Brain pericyte (primary cell): ENCODE measurements at places on chromosomes 7 and 10.

DNA sequence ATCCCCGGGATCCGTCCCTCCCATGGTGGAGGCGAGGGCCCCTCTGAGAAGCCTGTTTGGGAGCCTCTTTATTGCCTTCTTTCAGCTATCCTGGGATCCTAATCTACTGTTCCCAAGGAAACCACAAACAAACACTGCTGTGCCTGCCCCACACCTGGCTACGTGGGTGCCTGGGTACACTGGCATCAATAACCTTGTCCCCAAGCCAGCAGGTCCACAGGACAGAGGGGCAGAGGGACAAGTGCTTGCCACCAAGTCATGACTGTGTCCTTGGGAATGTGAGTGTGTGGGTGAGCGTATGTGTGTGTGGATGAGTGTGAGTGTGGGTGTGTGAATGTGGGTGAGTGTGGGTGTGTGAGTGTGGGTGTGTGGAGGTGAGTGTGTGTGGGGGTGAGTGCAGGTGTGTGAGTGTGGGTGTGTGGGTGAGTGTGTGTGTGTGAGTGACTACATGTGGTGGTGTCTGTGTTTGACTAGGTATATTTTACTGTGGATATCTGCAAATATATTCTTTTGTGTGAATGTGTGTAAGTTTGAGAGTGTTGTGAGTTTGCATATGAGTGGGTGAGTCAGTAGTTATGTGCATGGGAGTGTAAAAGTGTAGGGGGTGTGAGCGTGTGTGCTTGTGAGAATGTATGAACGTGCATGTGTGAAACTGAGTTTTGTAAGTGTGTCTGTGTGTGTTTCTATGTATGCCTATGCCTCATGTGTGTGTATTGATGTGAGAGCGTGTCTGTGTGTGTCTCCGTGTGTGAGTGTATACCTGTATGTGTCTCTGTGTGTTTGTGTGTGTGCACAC is 96.1 kb downstream of the TNS3 start:
- no peak for DNase-seq

DNA sequence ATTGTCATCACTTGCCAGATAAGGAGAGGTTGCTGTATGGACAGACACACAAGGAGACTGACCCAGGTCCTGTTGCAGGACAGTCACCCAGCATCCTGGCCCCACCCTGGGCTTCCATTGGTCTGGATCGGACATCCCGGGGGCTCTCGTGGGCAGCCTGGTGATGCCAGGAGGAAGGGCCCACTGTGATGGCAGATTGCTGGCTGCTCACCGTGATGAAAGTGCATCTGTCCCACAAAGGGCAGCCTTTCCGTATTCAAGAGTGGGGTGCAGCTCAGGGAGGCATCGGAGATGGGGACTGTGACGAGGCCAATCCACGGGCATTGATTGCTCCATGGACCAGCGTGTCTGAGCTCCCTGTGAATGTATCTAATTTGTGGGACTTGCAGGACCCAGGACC is 41.3 kb downstream of the PRKAG2 start:
- DNase-seq, result no peak

DNA sequence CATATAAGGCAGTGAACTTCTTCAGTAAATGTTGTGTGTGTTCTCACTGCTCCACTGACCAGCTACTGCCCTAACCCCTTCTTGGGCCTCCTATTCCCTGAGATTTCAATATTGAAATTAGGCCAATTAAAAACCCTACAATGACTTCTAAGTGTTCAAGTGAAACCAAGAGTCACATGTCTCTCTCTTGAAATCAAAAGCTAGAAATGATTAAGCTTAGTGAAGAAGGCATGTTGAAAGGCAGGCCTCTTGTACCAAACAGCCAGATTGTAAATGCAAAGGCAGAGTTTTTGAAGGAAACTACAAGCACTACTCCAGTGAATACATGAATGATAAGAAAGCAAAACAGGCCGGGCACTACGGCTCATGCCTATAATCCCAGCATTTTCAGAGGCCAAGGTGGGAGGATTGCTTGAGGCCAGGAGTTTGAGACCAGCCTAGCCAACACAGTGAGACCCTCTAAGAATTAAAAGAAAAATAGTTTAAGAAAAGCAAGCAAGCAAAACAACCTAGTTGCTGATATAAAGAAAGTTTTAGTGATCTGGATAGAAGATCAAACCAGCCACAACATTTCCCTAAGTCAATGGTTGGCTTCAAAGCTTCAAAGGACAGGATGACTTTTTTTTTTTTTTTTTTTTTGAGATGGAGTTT is 22.3 kb downstream of the BRAF start:
- DNase-seq, result no peak

DNA sequence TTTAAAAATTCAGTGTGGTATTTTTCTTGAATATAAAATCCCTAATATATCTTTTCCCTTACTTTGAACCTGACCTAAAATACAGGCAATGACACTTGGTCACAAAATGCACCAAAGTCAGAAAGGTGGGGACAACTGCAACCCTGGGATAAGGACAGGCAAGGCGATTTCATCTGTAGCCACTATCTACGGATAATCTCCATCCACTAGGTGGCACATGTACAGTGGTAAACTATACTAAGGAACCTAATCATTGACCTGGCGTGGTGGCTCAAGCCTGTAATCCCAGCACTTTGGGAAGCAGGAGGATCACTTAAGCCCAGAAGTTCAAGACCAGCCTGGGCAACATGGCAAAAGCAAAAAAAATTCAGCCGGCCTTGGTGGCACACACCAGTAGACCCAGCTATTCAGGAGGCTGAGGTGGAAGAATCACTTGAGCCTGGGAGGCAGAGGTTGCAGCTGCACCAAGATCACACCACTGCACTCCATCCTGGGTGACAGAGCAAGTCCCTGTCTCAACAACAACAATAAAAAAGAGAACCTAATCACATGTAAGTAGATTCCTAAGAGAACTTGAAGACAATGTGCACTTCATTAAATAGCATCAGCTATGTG is 98.9 kb downstream of the KMT2C start:
- no peak for DNase-seq

- DNase-seq, result no peak
These were observed 110.7 kb downstream of the RNF32 start for GRCh38 chr7:156751319-156751718.

DNA sequence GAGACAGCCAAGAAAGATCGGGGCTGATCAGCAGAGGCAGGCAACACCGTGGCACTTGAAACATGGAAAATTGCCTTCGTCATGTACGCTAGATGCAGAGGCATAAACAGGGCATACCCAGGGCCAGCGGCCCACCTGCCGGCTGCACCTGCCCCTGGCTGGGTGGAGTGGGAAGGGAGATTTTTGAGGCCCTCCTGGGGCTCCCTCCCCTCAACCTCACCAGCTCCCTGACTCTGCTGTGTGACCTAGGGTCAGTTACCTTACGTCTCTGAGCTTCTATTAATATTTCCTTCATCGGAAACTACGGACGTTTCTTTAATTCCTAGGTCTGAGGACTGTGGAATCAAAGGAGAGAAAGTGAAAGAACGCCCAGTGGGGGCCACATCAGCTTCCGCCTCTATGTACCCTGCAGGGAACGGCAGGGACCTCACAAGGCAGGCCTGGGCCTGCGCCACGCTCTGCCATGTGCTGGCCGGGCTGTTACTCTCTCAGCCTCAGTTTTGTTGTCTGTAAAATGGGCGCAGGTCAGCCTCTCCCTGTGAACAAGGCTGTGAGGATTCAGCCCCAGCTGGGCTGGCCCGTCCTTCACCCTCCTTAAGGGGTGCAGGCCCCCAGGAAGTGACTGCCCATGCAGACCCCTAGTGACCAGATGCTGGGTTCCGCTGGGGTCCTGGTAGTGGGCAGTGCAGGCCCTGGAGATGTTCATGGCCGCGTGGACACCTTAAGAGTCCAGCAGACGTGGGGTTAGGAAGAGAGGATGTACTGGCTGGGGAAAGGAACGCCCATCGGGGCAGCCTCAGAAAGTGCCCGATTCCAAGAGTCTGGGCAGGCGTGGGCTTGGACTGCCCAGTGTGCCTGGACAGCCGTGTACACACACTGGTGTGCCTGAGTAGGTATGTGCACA is 22.7 kb downstream of the ELFN1 start:
- no peak for DNase-seq

DNA sequence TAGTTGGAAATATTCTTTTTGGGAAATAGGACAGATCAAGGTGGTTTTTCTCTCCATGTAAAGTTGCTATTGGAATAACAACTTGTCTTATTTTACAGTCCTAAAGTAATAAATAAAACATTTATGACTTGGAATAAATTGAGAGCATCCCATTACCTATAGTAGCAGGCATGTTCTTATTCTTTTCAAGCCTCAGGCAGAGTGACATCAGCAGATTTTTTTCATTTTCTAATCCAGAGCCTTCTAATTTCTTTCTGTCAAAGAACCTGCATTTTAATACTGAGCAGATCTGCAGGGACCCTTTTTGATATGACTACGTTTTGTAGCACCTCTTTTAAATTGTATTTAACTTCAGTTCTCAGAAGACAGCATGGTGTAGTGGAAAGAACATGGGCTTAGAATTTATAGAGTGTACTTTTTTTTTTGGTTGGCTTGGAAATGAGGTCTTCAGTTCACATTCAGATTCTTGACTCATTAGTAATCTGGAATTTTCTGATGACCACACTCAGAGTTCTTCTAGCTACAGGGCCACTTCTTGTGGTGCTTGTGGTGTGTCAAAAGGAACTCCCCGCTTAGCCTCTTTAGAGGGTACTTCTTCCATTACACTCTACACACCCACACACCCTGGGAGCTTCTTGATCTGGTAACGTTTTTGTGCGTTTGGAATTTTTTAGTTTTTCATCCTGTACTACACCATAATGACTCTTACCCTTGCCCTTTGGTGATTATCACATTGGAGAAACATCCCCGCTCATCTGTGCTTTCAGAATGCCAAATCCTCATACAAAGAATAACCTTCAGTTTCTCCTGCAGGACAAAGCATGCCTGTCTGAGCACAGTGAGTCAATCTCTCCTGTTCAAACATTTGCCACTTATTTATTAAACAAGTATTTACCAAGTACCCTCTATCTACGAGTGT is 34.6 kb downstream of the AGK start:
- DNase-seq, result no peak

- DNase-seq, result no peak
These were observed 189.1 kb downstream of the LRRTM3 start for GRCh38 chr10:67114945-67115344.

GRCh38 chr7:111164442-111164841 is 73.5 kb downstream of the LRRN3 start:
- DNase-seq, result no peak
